Type B pancreatic cell (in vitro differentiated cells): ENCODE measurements at places on chromosomes 6 and 20. TPM values are rescaled to one million over a fixed set of nuclear protein-coding genes. Genes with fewer than 3 reads are reported as not detected.
A peak's percentile ranks its signal among the peaks of the same experiment; 100 is the strongest.

Gene HCK
- total RNA-seq, result not detected in 2 replicates

Gene CYP39A1
- total RNA-seq, result 4.8 and 6.7 TPM in 2 replicates

Gene DAAM2
- total RNA-seq, result 4.4 and 22.6 TPM in 2 replicates

DNA sequence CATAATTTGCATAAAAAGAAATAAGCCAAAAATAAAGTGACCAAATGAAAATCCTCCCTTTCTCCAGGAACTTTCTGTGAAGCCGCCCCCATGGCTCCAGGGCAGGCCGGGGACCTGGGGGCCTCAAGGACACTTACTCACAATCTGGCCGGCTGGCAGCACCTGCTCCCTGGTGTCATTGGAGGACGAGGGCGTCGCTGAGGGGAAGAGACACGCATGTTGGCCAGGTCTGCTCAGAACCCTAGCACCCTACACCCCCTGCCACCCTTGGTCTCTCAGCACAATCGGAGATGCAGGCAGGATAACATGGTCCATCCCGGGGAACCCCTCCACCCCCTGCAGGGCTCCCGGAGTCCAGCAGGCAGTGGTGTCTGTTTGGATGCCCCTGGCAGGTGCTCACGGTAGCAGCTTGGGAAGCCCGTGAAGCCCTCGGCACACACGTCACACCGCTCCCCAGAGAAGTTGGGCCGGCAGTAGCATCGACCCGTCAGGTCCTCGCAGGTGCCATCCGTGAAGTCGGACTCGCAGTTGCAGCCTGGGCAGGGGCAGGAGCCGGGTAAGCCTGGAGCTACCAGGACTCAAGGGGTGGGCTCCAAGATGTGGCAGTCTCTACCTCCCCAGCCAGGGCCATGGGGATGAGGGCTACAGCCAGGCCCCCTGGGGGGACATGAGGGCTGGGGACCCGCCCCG, 21.3 kb downstream of the LAMA5 start:
- no peak for DNase-seq
- no peaks in the 10 kb centered on the region for H3K4me1 ChIP-seq
- H3K27ac ChIP-seq, result peak overlapping the region; percentile 41
- H3K27me3 ChIP-seq, result no peaks in the 10 kb centered on the region
- no peak overlapping the region for H3K4me3 ChIP-seq

GRCh38 chr6:124907596-124907995, 54.6 kb upstream of the RNF217 start:
- H3K27ac ChIP-seq, result no peak overlapping the region
- no peak overlapping the region for H3K4me3 ChIP-seq
- H3K27me3 ChIP-seq, result no peaks in the 10 kb centered on the region
- no peak for DNase-seq
- H3K4me1 ChIP-seq, result no peaks in the 10 kb centered on the region

DNA sequence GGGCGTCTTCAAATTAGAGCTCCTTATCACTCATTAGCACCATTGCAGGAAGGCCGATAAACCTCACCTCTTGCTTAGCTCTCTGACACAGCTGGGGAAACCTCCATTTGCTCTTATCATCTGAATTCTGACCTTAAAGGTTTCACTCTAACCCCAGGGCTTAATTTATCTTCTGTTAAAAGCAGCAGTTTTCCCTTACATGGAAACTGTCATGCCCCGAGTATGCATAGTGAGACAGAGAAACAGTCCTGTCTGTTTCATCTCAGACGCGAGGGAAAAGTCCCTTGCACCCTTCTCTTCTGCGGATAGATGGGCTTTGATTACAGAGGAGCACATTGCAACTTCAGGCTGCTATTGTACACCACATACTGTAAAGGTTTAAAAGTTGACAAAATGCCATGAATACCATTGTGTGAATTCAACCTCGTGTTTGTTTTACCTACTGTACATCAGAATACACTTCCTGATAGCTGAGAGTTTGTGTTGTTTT, 191.5 kb upstream of the BMP2 start:
- H3K27me3 ChIP-seq, result peaks cover 26% of the 10 kb centered on the region
- H3K4me3 ChIP-seq, result peak overlapping the region; percentile 63
- H3K27ac ChIP-seq, result peak overlapping the region; percentile 39
- H3K36me3 ChIP-seq, result peaks cover 3% of the 10 kb centered on the region
- no peak for DNase-seq

Gene ENPP1
- 12.9 and 13.4 TPM in 2 replicates for total RNA-seq

DNA sequence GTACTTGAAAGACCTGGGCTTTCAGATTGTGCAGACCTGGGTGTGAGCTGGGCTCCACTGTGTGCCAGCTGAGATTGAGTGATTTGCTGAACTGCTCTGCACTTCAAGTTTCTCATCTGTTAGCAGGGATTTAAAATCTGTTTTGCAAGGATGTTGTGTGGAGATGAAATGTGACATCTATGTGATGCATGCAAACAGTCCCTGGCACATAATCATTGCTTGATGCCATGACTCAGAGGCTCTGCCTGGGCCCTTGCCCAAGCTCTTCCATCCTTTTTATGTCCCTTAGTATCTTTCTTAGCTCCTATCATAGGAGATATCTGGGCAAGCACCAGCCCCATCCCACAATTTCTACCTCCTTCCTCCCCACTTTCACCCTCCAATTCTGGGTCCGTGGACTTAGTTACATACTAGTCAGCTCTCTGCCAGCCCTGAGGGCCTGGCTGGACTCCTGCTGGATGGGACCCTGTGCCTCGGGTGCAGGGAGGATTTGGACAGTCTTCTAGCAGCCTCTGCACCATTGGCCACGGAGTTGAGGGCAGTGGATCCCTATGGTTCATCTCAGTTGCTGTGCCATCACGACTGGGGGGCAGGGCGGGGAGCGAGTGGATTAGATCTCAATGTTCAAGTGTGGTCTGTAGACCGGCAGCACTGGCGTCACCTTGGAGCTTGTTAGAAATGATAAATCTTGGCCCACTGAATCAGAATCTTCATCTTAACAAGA, 103.6 kb downstream of the MAP3K7 start:
- H3K4me1 ChIP-seq, result peaks cover 19% of the 10 kb centered on the region
- H3K36me3 ChIP-seq, result no peaks in the 10 kb centered on the region
- DNase-seq, result no peak
- H3K27ac ChIP-seq, result no peak overlapping the region
- no peak overlapping the region for H3K4me3 ChIP-seq

Gene TREM1
- total RNA-seq, result not detected in 2 replicates

Gene ABCF1
- total RNA-seq, result 64.2 and 69.2 TPM in 2 replicates

GRCh38 chr20:14865169-14865568, 527.8 kb upstream of the FLRT3 start:
- H3K27ac ChIP-seq, result no peak overlapping the region

GRCh38 chr6:144346719-144347447, 61.7 kb downstream of the UTRN start:
- DNase-seq, result no peak
- H3K4me1 ChIP-seq, result peaks cover 30% of the 10 kb centered on the region
- no peak overlapping the region for H3K4me3 ChIP-seq
- peaks cover 4% of the 10 kb centered on the region for H3K36me3 ChIP-seq

DNA sequence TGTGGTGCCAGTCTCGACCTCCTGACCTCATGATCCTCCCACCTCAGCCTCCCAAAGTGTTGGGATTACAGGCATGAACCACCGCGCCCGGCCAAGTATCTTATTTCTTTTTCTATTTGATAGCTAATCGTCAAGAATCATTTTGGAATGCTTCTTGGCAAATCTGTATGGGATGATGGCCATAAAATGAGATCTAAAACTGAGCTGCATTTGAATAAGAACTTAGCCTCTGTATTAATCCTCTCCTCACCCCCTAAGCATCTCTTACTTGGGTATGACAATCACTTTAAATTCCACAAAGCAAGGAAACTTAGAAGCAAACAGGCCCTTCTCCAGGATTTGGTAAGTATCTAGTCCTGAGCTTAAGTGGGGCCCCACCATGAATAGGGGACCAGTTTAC, 108.9 kb upstream of the BTBD3 start:
- H3K4me1 ChIP-seq, result peaks cover 13% of the 10 kb centered on the region
- H3K36me3 ChIP-seq, result no peaks in the 10 kb centered on the region
- no peak overlapping the region for H3K27ac ChIP-seq
- H3K4me3 ChIP-seq, result no peak overlapping the region
- DNase-seq, result no peak
- no peaks in the 10 kb centered on the region for H3K27me3 ChIP-seq

GRCh38 chr20:57742507-57743181, 32.8 kb upstream of the PMEPA1 start:
- no peak for DNase-seq
- H3K36me3 ChIP-seq, result no peaks in the 10 kb centered on the region
- peaks cover 17% of the 10 kb centered on the region for H3K4me1 ChIP-seq
- H3K27me3 ChIP-seq, result peaks cover 4% of the 10 kb centered on the region
- no peak overlapping the region for H3K4me3 ChIP-seq

Gene APOBEC2
- 0.64 and 1.5 TPM in 2 replicates for total RNA-seq

GRCh38 chr20:10639737-10640556, 33.9 kb downstream of the JAG1 start:
- H3K4me3 ChIP-seq, result no peak overlapping the region
- H3K4me1 ChIP-seq, result peaks cover 28% of the 10 kb centered on the region

GRCh38 chr20:34557936-34558319, 590 bp upstream of the MAP1LC3A start:
- peak overlapping the region; percentile 88 for H3K4me3 ChIP-seq
- H3K4me1 ChIP-seq, result peaks cover 18% of the 10 kb centered on the region
- no peaks in the 10 kb centered on the region for H3K27me3 ChIP-seq
- H3K27ac ChIP-seq, result peak overlapping the region; percentile 88

DNA sequence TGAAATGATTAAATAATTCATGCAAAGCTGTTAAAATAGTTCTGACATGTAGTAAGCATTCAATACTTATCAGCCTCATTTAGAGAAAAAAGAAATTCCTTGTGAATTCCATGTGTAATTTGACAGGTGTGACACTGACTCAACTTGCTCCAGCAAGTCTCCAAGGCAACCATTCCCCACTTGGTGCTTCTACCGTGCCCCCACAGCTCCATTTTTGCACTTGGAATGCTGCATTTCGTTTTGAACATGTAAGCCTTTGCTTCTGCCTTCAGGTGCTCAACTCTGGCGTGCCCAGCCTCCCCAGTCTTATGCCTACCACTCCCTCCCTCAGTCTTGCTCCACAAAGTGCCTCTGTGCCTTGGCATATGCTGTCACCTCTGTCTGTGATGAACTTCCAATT, 760.6 kb upstream of the CHD6 start:
- no peak for DNase-seq

DNA sequence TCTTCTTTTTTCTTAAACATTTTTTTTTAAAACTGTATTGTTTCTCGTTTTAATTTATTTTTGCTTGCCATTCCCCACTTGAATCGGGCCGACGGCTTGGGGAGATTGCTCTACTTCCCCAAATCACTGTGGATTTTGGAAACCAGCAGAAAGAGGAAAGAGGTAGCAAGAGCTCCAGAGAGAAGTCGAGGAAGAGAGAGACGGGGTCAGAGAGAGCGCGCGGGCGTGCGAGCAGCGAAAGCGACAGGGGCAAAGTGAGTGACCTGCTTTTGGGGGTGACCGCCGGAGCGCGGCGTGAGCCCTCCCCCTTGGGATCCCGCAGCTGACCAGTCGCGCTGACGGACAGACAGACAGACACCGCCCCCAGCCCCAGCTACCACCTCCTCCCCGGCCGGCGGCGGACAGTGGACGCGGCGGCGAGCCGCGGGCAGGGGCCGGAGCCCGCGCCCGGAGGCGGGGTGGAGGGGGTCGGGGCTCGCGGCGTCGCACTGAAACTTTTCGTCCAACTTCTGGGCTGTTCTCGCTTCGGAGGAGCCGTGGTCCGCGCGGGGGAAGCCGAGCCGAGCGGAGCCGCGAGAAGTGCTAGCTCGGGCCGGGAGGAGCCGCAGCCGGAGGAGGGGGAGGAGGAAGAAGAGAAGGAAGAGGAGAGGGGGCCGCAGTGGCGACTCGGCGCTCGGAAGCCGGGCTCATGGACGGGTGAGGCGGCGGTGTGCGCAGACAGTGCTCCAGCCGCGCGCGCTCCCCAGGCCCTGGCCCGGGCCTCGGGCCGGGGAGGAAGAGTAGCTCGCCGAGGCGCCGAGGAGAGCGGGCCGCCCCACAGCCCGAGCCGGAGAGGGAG, 580 bp downstream of the VEGFA start:
- H3K27me3 ChIP-seq, result peaks cover 4% of the 10 kb centered on the region
- peaks cover 50% of the 10 kb centered on the region for H3K4me1 ChIP-seq
- H3K4me3 ChIP-seq, result peak overlapping the region; percentile 99
- DNase-seq, result no peak
- H3K36me3 ChIP-seq, result peaks cover 3% of the 10 kb centered on the region
- peak overlapping the region; percentile 93 for H3K27ac ChIP-seq

Gene CUTA
- total RNA-seq, result 212 and 278 TPM in 2 replicates

- no peak overlapping the region for H3K27ac ChIP-seq
- no peak overlapping the region for H3K4me3 ChIP-seq
Measured at GRCh38 chr20:16551607-16552006, 21.6 kb downstream of the KIF16B start.

DNA sequence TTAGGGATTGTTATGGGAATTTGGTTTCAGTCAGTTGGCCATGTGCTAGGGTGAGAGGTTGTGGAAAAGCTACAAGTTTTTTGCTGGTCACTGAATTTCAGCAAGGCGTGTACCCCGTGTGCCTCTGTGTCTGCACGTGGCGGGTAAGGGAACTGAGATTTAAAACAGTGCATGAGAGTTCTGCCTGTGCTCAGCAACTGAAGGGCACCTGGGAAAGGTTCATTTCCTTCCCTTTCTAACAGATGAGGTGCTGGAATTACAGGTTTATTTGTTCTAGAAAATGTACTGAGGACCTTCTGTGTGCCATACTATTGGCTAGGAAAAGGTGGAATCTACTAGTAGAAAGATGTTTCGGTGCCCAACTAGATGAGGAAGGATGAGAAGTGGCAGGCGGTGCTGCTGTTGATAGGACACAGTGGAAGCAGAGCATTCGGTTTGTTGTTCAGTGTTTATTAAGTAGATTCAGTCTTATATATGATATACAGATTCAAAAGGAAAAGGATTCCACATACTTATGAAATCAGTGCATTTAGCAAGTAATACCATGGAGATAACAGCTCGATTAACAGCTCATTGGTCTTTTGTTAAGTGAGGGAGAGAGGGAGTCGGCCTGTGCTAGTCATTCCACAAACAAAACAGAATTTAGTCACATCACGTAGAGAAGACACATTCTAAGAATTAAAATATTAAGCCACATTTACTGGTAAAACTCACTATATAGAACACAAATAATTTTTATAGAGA, 84.7 kb downstream of the ASXL1 start:
- no peak overlapping the region for H3K4me3 ChIP-seq
- no peaks in the 10 kb centered on the region for H3K27me3 ChIP-seq
- no peak for DNase-seq
- H3K36me3 ChIP-seq, result peaks cover 42% of the 10 kb centered on the region

DNA sequence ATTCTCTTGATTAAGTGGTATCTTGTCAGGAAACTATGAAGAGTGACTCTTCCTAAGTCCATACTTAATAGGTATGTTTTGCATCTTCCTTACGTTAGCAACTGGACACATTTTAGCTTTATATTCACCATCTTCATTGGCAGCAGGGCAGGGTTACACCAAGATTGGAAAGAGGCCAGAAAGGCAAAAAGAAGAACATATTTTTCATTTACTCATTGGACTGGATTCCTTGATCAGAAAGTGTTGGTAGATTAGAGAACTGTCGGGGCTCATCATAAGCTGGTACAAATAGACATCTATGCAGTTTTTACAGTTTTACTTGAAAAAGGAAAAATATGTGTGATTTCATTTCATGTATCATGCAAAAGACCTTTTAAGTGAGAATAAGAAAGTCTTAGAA, 464.9 kb downstream of the LMBRD1 start:
- H3K4me1 ChIP-seq, result no peaks in the 10 kb centered on the region
- DNase-seq, result no peak
- H3K4me3 ChIP-seq, result no peak overlapping the region
- peaks cover 3% of the 10 kb centered on the region for H3K27me3 ChIP-seq
- no peaks in the 10 kb centered on the region for H3K36me3 ChIP-seq
- no peak overlapping the region for H3K27ac ChIP-seq

Gene VARS1
- 89.0 and 104 TPM in 2 replicates for total RNA-seq

Gene GSS
- 43.3 and 66.4 TPM in 2 replicates for total RNA-seq

GRCh38 chr20:54362283-54362682, 113.1 kb upstream of the DOK5 start:
- peaks cover 5% of the 10 kb centered on the region for H3K4me1 ChIP-seq
- peaks cover 25% of the 10 kb centered on the region for H3K27me3 ChIP-seq
- DNase-seq, result no peak
